ENCODE measurements at places on chromosomes 16 and 17.

- no peak for DNase-seq
Measured at GRCh38 chr17:2892305-2892971, 96.2 kb downstream of the RAP1GAP2 start.

- no peak for DNase-seq
Measured at GRCh38 chr16:65500919-65501318, 379.1 kb upstream of the CDH11 start.

GRCh38 chr17:68440526-68440925 is 16.8 kb downstream of the WIPI1 start:
- no peak for DNase-seq

- DNase-seq, result no peak
Measured at GRCh38 chr17:30819971-30820705, 4.4 kb downstream of the CRLF3 start.

DNA sequence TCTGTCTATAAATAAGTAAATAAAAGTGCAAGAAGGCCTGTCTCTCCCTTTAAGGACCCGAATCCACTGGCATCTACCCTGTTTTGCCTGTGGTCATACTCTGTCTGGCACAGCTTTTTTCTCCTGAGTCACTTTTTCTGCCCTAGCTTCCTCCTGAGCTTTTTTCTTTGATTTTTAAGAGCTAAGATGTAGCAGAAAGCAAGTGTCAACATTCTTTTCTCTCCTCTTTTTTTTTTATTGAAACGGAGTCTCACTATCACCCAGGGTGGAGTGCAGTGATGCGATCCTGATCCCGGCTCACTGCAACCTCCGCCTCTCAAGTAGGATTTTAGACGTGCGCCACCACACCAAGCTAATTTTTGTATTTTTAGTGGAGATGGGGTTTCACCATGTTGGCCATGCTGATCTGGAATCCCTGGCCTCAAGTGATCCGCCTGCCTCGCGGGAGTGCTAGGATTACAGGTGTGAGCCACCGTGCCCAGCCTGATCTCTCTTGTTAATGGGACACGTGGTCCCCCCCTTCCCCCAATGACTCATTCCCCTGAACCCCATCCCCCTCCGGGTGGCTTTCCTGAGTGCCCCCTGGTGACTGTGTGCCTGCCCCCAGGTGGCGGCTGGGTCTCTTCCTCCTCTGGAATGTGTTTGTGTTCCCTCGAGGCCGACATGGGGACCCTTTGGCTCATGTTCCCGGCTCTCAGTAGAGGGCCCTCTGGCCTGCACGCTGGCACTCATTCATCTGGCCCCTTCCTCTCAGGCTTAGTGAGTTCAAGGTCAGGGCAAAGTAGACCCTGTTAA is 14.2 kb downstream of the C16orf90 start:
- no peak for DNase-seq

GRCh38 chr17:75238684-75239191 is 22.7 kb downstream of the GGA3 start:
- DNase-seq, result no peak

DNA sequence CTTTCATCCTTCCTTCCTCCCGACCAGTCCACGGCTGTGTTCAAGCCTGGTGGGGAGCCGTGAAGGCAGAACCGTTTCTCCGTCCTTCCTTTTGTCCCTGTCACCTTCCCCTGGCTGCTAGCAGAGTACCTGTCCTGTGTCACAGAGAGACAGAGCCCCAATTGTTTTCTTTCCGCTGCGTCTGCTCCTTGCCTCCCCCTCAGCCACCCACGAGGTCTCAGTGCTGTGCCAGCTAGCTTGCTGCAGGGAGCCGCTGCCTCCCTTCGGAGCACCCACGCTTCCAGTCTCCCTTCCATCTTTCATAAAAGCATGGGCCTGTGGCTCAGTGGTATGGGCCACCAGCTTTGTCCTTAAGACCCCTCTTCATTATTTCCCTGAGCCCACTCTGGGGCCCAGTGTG is 62.2 kb downstream of the MPRIP start:
- DNase-seq, result no peak

GRCh38 chr16:88309908-88310265 is 72.9 kb upstream of the ZNF469 start:
- no peak for DNase-seq

DNA sequence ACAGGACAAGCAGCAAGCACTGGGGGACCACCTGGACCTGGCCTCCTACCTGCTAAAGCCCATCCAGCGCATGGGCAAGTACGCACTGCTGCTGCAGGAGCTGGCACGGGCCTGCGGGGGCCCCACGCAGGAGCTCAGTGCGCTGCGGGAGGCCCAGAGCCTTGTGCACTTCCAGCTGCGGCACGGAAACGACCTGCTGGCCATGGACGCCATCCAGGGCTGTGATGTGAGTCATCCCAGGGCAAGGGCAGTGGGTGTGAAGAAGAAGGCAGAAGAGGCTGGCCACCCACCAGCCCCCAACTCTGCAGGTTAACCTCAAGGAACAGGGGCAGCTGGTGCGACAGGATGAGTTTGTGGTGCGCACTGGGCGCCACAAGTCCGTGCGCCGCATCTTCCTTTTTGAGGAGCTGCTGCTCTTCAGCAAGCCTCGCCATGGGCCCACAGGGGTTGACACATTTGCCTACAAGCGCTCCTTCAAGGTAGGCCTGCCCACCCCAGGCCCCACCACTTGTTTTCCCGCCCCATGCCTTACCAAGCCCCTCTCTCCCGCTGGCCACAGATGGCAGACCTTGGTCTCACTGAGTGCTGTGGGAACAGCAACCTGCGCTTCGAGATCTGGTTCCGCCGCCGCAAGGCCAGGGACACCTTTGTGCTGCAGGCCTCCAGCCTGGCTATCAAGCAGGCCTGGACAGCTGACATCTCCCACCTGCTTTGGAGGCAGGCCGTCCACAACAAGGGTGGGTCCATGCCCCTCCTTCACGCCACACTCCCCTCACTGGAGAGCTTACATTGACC is 7.3 kb downstream of the PLEKHG4 start:
- DNase-seq, result no peak

DNA sequence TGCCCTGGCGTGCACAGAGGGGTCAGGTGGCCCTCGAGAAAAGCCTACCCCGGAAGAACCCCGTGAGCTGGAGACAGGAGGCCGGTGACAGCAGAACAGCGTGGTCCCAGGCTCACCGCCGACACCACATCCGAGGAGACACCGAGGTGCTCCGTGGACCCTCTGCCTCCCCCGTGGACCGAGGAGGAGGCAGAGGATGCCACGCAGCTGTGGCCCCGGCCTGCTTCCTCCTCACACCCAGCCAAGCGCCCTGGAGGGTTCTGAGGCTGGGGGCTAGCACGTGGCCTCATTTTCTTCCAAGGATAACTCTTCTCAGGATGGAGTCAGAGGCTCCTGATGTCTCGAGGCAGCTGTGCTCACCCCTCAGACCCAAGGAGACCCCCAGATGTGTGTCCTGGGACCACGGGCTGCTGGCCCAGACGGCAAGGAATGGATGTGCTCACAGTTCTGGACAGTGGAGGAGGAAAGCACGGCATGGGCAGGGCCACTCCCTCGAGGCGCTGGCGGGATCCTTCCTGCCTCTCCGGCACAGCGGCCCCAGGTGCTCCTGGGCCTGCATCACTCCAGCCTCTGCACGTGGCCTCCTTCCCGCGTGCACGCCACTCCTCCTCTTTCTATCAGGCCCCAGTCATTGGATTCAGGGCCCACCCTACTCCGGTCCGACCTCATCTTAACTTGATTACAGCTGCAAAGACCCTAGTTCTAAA is 4.4 kb upstream of the PVALEF start:
- DNase-seq, result no peak

DNA sequence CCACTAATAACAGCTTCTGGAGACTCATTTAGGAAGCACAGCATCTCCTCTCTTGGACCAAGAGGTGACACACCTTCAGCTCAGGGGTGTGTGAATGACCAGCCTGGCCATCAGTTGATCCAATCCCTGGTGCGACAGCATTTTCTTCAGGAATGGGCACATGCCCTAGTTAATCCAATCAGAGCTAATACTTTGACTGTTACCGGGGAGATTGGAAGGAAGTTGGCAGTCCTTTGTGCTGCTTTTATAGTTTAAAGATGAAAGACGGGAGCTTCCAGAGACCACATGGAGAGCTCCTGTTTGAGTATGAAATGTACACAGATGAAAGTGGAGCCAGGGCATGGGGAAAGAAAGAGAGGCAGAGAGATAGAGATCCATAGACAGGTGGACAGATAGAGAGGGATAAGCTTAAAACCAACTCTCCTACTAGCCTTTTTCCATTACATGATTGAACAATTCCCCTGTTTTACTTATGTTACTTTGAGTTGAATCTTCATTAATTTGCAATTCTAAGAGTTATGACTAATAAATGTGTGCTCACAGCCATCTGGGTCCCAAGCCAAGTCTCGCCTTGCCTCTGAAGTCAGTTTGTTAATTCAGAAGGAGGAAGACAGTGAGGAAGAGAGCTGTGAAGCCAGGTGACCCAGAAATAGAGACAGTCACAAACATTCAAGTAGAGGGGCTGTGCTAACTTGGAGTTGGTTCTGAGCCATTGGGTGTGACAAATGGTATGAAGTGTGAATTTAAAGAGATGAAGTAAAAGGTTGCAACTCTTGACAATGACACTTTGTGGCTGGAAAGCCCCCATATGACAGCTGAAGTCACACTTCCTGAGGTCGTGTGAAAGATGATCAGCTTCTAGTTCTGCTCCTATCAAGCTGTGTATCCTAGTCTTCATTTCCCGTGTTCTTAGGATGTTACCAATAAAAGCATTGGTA is 120.0 kb upstream of the GOT2 start:
- DNase-seq, result no peak

DNA sequence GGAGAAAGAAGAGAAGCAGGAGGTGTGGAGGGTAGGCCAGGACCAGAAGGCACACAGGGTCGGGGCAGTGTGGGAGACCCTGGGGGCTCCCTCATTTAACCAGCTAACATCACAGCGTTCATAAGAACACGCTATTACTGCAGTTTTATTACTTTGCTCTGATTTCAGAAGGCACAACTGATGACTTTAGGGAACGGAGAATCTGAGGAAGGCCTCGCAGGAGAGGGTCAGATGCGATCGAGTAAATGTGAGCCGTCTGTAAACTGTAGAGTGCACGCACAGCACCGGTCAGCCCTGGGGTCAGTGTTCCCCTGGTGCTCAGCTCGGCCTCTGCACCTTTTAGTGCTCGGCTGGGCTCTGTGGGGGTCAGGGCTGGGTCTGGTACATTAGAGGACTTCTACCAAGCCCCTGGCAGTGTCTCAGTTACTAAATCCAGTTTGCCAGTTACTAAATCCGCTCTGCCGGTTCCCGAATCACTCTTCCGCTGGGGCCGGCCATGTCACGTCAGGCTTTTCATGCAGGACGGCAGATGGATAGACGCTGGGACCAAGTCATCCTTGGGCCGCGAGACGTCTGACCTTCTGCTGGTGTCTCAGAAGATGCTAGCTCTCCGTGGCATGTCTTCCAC is 325.9 kb downstream of the SEC14L1 start:
- no peak for DNase-seq

DNA sequence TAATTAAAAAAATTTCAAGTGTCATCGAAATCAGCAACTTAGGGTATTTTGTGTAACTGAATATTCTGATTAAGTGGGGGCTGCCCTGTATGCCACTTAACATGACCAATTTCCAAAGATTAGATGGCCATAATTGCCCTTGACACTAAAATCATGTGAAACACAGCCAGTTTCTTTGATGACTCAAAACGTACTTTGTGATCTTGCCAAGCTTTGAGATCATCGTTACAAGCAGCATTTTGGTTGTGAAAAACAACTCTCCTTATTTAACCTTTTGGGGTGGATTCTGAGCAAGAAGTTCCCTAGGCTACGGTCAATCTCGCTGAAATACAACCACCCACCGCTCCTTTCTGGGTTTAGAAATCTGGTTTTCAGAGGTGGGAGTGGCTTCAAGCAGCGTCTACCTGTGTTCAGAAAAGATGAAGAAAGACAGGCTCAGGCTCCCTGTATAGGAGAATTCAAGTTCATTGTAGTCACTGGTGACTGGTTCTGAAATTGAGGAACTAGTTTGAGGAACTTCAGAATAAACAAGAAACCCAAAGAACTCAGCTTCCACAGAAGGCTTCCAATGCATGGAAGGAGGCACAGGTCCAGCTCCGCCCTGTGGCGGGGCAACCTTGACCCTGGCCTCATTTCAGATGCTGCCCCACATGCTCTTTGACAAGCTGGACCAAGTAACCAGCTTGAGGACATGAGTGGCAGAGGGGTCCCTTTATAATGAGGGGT is 9.4 kb downstream of the MAP3K14 start:
- DNase-seq, result peak; percentile 31

DNA sequence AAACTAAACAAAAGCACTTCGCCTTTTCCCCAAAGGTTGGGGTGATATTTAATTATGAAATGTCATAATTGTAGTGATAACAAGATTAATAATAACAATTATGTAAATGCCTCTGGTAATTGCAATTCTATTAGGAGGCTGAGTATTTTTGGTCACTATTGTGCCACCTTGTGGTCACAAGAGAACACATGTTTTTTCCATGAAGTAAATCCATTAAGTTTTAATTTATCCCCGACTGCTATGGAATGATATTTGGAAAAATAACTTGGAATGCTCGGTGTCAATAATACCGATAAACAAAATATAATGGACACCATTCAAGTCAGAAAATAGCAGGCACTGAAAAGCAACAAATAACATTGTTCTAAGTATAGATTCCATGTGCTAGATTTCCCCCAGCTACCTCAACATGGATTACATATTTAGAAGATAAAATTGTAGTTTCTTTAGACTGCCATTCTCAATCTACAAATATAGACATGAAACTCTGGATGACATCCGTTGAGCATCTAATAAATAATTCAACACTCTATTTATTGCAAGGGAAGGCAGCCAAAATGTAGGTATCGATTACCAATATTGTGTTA is 25.0 kb upstream of the KCNJ2 start:
- no peak for DNase-seq

DNA sequence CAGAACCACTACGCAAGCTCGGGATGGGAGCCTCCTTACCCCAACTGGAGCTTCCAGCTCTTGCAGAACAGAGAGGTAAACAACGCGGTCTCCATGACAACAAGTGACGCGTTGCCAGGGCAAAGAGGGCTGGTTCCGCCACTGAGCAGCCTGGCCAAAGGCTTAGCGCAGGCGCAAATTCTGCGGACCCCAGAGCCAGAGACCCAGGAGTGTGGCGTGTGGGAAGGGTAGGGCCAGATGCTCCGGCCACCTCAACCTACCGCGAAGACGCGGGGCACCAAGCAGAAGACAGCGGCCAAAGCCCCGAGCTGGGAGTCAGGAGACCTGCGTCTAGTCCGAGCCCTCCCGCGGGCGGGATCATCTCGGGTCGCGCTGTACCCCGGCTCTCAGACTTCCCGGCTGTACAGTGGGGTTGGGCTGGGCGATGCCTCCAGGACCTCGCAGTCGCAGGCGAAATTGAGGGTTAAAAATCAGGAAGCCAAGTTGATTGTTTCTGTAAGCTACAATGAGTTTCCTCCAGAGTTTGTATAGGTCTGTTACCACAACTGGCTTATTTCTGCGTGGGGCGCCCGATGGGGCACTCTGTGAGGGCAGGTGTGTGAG is at the start of gene TEKT1:
TSS of gene TEKT1 (minus strand) at position 69 of the 603 bp plus-strand sequence. CDS start 1,353 bp downstream, outside the sequence.
- DNase-seq, result peak; percentile 50

GRCh38 chr16:51579652-51580360 is 428.7 kb upstream of the SALL1 start:
- no peak for DNase-seq
